Mammary epithelial cell (primary cell): ENCODE measurements at places on chromosomes 13 and 19. TPM values are rescaled to one million over a fixed set of nuclear protein-coding genes. Genes with fewer than 3 reads are reported as not detected.

Gene TMC4
- total RNA-seq: 41.0 TPM

Gene DUXA
- total RNA-seq: not detected

DNA sequence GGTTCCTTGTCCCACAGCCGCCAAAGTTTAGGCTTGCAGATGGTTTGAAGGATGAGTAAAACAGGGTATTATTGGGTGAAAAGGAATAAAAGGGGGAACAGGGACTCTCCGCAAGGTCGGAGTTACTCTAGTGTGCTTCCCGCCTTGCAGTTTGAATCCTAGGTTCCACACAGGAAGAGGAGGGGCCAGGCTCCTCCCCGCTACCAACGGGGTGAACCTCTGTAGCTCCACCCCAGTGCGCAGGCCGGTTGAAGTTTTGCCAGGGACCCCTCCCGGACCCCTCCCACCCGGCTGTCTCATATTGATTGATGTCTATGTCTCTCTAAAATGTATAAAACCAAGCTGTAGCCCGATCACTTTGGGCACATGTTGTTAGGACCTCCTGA, 11.6 kb upstream of the GTF2F2 start:
- DNase-seq: no peak

DNA sequence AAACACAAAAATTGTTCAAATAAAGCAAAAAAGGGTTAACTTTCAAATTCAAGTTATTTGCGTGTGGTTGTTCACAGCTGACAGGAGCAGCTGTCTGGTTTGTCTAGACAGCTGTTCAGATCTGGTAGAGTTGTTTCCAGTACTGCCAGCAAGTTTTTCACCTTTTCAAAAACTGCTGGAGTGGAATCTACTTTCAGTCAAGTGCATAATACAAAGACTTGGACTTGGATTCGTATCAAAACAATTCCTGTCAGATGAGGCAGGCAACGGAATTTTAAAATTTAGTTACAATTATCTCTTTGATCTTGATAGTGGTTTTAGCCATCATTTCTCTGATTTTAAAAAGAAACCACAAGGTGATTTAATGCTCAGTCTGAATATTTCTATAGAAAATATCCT, 51.7 kb upstream of the EEF1AKMT1 start:
- DNase-seq: no peak

- DNase-seq: no peak
Observed at GRCh38 chr13:29448174-29448573, 147.3 kb downstream of the SLC7A1 start.

- DNase-seq: peak; percentile 90
Observed at GRCh38 chr19:38837656-38838121, 6.1 kb upstream of the ECH1 start.

DNA sequence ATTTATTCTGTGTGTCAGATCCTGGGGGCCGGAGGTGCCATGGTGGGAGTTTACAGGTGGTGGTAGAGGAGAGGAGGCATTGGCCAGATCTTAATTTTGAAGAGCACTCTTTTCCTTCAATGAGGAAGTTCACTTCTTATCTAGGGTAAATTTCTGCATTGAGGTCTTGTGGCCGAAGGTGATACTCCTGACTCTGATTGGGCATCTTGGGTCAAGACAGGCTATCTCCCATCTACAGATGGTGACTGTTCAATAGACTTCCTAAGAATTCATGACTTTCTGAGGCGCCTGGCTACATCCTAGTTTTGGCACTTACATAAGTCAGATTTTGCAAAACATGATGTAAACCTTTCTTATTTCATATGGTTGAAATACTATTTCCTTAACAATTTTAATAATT, 135.2 kb downstream of the SUCLA2 start:
- DNase-seq: no peak

DNA sequence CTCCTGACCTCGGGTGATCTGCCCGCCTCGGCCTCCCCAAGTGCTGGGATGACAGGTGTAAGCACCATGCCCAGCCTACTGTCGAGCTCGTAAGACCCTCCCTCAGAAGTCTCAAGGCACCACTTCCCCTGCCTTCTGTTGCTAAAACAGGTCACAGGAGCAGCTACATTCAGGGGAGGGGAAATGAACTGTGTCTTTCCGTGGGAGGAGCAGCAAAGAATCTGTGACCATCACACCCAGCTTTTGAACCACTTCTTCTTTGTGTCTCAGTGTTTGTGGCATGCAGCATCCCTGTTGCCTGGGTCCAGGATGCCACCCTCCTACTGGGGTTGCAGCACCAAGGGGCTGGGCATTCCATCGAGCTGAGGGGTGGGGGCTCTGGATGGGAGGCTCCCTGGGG, 7.7 kb upstream of the CSNK1G2 start:
- no peak for DNase-seq
